ENCODE measurements at places on chromosomes 4 and X.

GRCh38 chr4:46515940-46516339 lies 126.0 kb upstream of the GABRA2 start:
- no peak for DNase-seq

- no peak for DNase-seq
Measured at GRCh38 chrX:71100581-71101505, 5.2 kb downstream of the FOXO4 start.

GRCh38 chr4:72286910-72287309 lies 255.1 kb downstream of the NPFFR2 start:
- no peak for DNase-seq

GRCh38 chr4:166432842-166433241 lies 559.8 kb downstream of the TLL1 start:
- DNase-seq: no peak

DNA sequence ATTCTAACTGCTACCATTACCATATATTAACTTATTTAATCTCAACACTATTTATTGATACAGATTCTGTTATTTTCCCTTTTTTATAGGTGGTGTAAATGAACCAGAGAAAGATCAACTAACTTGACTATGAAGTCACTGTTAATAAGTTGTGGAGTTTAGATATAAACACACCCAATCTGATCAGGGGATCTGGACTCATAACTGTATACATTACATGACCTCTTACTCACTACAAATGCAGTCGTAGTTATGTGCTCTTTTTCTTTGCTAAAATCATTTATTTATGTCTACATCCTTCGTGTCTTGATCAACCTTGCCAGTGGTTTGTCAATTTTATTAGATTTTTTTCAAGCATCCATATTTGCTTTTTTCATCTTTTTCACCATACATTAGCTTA lies 614.8 kb upstream of the FAM241A start:
- DNase-seq: no peak

DNA sequence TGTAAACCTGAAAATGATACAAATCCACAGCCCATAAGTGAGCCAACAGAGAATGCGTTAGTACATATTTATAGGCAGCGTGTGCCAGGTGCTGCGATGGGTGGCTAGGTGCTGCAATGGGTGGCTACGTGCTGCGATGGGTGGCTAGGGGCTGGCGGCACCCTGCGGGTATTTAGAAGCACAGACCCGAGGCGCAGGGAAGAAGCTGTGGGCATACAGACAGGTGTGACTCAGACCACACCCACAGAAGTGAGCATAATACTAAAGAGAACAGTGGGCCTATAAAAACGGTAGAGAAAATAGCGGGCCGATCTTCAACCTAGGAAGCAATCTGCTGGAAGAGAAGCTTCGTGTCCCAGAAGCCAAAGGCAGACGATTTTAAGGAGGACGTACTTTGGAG lies 81.1 kb downstream of the FAT1 start:
- no peak for DNase-seq

GRCh38 chr4:25943312-25943711 lies 29.3 kb downstream of the SMIM20 start:
- DNase-seq: no peak

GRCh38 chr4:185895866-185896265 lies 83.9 kb upstream of the SORBS2 start:
- no peak for DNase-seq

DNA sequence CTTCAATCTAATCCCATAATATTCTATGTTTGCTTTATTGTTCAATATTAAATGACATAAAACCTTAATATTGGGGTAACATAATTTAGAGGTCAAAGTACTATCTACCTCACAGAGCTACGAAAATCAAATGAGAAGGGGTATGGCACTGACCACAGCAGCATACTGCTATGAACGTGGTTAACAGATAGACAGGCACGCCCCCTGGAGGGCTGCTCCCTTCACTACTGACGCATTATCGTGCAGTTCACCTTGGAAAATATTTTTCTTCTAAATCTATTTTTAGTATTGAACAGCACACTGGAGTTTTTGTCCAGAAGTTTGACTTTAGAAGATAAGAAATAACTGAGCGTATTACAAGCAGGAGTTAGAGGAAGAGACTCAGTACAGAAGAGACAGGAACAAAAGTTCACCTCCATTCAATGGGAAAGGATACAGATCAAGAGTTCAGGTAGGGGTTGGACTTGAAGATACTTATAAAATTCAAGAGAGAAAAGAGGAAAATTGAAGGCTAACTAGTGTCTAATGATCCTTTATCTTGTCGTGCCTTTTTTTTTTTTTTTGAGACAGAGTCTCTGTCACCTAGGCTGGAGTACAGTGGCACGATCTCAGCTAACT lies 22.7 kb downstream of the MAP9 start:
- DNase-seq: peak; percentile 20

GRCh38 chr4:57231781-57232180 lies 121.6 kb upstream of the IGFBP7 start:
- DNase-seq: no peak

DNA sequence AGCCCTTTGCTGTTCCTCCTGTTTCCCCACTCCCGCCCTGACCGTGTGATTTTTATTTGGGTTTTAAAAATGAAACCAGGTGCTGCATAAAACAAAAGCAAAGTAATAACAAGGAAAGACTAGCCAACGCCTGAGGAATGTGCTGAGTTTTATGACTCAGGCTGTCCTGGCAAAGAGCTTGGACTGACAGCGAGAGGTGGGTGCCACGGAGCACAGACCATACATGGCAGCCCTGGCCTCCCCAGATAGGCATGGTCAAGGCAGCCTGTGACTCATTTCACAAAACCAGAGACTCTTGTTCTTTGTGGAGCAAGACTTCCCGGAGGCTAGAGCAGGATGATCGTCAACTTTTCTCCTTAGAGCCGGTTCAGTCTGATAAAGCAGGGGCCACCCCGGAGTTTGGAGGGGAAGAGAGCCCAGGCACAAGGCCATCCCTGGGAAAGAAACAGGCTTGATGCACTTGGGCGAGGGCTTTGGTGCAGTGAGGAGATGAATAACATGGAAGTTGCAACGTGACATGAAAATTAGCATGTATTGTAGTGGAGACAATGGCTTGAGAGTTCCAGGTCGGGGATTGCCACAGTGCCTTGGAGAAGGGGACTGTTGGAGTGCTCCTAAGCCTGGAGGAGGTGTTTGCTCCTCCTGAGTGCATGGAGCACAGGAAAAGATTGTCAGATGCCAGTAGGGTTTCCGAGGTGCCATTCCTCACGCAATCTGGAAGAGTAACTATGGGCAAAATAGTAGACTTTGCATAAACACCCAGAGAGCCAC lies 54.8 kb downstream of the C4orf51 start:
- peak; percentile 59 for DNase-seq

DNA sequence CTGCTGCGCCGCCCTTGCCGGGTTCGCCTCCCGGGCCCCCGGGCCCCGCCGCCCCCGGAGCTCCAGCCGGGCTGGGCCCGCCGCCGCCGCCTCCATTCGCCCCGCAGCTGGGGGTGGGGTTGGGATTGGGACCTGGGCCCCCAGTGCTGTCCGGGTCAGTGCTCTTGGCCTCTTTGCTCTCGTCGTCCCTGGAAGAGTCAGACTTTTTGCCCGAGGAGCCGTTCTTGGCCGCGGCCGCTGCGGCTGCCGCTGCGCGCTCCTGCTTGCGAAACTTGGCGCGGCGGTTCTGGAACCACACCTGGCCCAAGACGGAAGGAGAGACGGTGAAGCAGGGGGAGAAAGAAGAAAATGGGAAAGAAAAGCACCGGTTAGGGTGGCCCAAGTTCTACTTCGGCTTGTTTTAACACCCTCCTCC lies 2.5 kb downstream of the PHOX2B start:
- DNase-seq: no peak

DNA sequence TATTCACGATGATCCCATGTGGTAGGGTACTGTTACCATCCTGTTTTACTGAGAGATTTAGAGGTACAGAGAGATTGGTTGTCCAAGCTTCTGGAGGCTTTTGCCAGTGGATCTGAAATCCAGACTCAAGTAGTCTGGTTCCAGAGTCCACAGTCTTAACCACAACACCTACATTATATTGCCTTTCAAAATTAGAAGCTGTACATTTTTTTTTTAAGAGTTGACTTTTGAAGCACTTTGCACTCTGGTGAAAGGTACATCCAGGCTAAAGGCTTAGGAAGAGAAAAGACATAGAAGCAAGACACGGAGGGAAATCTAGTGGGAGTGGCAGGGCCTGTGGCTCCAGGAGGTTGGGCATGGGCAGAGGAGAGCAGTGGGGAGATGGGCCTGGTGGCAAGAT lies 122.1 kb downstream of the AFF1 start:
- no peak for DNase-seq

DNA sequence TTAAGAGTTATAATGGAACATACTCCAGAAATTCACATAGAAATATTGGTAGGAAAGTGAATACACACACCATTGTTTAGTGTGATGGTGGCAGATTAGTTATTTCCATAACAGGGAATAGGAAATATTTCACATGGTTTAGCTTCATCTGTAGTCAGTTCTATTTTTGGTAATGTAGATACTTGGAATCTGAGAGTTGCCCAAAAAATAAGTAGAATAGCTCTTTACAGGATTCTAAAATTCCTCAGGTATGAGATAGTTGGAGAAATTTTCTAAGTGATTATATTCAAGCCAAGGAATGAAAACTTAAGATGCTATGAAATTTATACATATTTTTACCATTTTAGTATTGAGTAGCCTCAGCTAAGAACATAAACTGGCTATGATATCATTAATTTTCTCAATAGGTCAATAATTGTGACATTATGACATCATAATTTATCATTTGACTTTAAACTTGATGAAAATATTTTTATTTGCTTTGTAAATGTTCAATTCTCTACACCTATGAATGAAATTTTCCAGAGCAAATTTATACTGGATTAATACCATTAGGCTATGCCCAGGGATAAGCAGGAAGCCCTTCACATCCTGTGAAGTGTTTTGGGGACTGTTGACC lies 35.8 kb downstream of the CPEB2 start:
- DNase-seq: no peak

DNA sequence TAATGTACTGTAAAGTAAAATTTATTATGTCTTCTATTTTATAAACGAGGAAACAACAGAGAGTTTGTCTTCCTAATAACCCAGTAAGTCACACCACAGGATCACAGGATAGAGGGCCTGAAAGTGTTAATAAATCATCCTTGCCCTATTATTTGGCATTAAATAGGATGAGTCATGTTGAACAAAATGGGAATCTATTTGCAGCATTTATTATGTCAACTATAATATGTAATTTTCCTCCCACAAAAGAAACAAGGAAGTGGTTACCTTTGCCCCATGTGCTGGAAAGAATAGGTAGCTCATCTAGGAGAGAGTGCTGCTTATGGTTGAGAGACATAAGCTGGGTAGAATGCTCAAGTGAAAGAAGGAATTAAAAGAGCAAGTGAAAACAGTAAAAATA lies 237.6 kb upstream of the NDST3 start:
- DNase-seq: no peak

All from SW 1271 (cell line).